ENCODE measurements at places on chromosomes 6 and 20.

- no peak for DNase-seq
These were observed 98.1 kb downstream of the FAM120B start for GRCh38 chr6:170404697-170405096.

DNA sequence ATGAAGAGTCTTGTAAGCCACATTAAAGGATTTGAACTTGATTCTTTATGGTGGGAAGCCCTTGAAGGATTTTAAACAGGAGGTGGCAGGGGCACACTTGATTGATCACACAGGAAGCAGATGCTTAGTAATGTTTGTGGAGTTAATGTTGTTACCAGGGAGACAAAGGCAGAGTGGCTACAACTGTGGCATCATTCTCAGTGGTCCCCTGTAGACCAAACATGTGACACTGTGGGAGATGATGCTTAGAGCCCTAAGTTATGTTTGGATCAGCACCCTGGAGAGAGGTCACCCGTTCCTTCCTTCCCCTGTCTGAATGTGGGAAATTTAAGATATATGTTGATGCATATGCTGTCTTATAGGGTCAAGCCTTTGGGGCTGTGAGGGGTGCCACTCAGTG is 53.2 kb downstream of the EIF2S2 start:
- no peak for DNase-seq

GRCh38 chr20:19813846-19814640 is 56.0 kb downstream of the RIN2 start:
- no peak for DNase-seq

DNA sequence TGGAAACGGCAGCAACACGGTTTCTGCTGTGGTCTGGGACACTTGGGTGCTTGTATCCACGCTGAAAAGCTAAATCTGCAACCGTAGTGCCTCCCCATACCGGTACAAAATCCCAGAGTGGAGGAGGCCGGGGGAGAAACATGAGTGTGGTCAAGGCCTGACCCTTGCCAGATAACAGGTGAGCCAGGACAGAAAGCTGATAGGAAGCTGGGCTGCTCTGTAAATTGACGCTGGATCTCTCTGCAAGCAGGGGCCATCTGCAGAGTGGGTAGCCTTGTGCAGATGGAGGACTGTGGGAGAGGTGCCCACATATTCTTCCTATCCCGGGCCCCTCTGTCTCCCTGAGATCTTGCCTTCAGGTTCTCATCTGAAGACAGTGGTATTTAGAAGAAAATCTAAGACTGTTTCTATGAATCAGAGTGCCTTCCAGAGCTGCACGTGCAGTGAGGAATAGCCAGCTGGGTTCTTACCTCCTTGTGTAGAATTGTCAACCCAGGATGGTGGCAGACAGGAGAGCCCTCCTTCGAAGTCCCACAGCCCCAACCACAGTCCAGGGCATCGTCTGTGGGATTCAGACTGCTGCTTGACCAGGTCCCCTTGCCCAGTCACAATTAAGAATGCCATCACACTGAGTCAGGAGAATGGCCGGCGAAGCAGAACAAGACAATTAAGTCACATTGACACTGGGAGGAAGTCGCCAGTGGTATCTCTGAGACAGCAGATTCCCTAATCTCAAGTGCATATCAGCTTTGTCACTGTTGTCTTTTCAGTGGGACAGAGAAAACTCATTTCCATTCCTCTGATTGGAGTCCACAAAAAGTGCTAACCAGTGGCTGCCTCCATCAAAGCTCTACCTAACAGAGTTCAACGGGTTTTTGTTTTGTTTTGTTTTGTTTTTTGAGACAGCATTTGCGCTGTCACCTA is 100.0 kb upstream of the RIPOR2 start:
- no peak for DNase-seq

- no peak for DNase-seq
These were observed 57.4 kb upstream of the EDN3 start for GRCh38 chr20:59242714-59243626.

- DNase-seq = peak; percentile 60
These were observed 77.2 kb downstream of the UTRN start for GRCh38 chr6:144362042-144363018.

DNA sequence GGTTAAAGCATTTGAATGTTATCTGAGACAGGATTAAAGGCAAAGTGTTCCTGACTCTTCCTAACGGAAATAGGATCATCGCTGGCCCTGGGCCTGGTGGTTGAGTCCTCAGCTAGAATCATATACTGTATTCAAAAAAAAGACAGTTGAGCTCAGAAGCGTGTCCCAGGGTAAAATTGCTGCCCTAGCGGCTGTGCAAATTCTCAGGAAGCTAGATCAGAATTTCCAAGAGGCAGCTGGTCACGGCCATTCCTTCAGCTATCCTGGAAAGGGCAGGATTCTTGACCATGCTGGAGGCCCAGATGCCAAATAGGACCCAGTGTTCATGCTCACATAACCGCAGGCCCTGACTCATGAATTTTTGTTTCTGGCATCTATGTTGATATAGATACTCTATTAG is 67.4 kb downstream of the STMND1 start:
- DNase-seq = no peak

DNA sequence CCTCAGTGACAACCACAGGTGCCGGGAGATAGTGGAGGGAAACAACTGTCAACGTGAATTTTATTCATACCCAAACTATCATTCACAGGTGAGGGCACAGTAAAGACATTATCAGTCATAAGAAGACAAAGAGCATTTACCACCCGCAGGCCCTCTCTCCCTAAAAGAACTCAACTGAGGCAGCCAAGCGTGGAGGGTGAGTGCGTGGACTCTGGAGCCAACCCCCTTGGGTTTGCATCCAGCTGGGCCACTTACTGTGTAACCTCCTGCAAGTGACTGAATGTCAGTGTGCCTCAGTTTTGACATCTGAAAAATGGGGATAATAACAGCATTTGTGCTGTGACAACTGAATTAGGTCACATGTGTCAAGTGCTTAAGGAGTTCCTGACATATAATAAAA is 70.6 kb upstream of the KCNK16 start:
- no peak for DNase-seq

Measured in HT-29 (cell line).